Activated T-cell treated with anti-CD3 and anti-CD28 coated beads, Interleukin-2, amount 50 U/mL, for 1 hour (primary cell): ENCODE measurements at places on chromosomes 16 and 17.
A peak's percentile ranks its signal among the peaks of the same experiment; 100 is the strongest.

DNA sequence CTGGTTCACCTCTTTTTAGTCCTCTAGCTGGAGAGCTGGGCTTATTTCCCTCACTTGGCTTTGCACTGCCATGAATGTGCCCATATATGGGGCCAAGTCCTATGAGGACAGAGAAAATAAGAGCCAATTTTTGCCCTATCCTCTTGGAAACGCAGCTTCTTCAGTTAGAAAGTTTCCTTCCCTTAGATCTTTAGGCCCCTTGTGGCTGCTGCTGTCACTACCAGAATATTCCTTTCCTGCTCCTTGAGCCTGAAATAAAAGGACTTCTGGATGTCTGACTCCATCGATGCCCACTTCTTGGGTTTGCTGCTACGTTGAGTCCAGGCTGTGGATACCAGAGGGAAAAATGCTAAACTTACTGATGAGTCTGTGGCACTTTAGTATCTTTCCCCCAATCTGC, 487.1 kb downstream of the GRIN2A start:
- no peak for DNase-seq

- DNase-seq, result no peak
These were observed 26.0 kb downstream of the C16orf74 start for GRCh38 chr16:85724936-85725335.

- DNase-seq, result peak; percentile 60
These were observed at the start of gene FOXC2 for GRCh38 chr16:86566601-86566965. Gene FOXC2, plus strand, starts transcription at chr16:86566829. Its CDS starts 507 bp downstream, at chr16:86567336.

GRCh38 chr17:74199306-74200092, 4.0 kb upstream of the RPL38 start:
- peak; percentile 71 for DNase-seq

- DNase-seq, result no peak
These were observed 251.6 kb downstream of the KCNJ2 start for GRCh38 chr17:70420861-70421445.

DNA sequence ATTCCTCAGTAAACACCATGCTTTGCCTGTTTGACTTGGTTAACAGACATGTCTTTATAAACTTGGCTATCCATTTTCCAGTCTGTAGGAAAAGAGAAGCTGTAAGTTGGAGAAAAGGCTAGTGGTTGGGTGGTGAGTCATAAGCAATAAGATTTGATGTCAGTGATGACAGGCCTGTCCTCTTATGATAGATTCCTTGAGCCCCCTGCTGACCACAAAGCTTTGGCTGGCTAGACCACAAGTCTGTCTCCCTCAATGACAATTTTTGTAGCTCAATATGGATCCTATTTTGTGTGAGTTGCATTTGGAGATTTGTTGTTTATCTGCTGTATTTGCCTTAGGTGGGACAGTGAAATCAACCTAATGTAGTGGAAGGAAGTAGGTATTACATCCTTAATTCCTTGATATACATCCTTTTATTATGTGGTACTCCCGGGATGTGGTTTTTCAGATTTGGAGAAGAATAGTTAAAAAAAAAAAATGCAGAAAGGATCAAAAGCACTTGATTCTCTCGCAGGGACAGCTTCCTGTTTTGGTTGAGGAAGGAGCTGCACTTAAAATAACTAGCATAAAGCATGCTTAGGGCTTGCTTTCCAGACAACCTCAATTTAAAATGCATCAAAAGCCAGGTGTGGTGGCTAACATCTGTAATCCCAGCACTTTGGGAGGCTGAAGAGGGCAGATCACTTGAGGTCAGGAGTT, 67.4 kb downstream of the SIAH1 start:
- DNase-seq, result no peak

GRCh38 chr17:60887614-60888028, 210.0 kb downstream of the BCAS3 start:
- DNase-seq, result no peak

DNA sequence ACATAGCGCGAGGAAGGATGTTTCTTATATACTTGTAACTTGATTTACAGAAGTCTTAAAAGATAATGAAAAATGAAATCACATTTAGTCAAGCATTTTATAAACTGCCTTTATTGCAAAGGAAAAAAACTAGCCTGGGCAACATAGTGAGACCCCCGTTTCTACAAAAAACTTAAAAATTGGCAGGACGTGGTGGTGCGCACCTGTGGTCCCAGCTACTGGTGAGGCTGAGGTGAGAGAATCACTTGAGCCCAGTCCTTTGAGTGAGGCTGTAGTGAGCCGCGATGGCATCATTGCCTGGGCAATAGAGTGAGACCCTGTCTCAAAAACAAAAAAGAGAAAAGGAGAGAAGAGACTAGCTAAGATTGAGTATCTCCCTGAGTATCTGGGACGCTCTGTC, 145.2 kb upstream of the CIBAR2 start:
- no peak for DNase-seq

DNA sequence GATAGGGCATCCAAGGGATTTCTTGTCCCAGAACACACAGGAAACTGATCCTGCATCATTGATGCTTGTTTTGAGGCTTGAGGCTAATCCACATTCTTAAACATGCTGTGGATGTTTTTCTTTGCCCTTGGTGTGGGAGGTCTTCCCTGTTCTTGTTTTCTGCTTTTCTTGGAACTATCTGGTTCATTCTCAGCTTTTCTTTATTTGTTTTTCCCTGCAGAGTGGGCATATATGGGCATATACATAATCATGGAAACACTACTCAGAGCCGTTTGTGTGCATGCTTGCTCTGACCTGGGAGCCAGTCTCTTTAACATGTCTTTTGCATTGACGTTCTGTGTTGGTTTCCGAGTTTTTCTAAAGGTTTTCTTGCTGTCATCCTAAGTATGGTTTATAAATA, 300.0 kb downstream of the SNX29 start:
- DNase-seq, result no peak

- DNase-seq, result no peak
These were observed 32.7 kb downstream of the DBNDD1 start for GRCh38 chr16:89986600-89986999.

DNA sequence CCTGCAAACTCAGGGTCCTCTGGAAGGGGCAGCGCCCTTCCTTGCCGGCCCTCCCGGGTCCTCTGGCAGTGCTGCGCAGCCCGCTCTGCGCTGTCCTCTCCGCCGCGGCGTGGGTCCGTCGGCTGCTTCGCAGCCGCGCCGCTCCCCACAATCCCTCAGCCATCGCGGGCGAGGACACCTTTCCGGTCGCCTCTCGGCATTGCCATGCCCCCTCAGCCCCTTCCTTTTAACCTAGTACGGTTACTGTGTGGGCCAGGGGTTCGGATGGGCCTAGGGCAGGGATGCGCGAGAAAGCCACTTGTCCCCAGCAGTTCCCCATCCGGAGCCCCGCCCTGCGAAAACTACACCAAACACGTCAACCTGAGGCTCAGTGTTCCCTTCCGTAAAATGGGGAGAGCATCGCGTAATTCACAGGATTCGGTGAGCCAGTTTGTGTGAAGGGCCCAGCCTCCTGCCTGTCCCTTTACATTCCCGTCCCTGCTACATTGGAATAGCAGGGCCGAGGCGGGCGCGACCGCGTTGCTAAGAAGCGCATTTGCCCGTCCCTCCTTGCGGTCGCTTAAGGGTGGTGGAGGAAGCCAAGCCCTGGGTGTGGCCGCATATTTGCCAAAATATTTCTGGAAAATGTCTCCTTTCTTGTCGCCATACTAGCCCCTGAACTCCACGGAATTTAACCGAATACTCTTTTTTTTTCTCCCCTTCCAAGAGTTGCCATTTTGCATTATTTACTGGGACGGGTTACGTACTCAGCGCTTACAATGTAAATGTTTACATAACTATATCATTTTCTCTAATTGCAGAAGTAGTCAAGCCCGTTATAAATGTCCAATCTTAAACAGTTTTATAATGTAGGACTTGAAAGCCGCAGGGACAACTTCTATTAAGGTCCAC, 13.2 kb downstream of the COPZ2 start:
- peak; percentile 53 for DNase-seq

DNA sequence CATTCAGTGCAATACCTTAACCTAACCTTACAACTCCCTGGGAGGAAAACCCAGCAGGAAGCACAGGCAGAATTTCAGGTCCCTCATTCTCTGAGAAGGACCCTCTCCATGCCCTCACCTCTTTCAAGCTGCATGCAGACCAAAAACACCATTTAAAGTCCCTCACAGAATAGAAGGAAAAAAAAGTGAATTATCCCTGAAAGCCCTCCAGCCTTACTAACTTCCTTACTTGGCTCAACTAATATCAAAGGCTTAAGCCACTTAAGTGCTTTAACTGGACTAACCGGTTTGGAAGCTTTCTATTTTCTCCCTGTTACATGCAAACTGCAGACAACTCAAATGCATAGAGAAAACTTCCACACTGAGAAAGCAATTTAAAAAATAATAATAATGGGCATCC, 60.5 kb downstream of the ADAMTS18 start:
- DNase-seq, result no peak

- no peak for DNase-seq
These were observed 1.1 kb upstream of the P2RX5 start for GRCh38 chr17:3697103-3697476.

GRCh38 chr17:65277576-65277975, 140.4 kb downstream of the RGS9 start:
- DNase-seq, result no peak

DNA sequence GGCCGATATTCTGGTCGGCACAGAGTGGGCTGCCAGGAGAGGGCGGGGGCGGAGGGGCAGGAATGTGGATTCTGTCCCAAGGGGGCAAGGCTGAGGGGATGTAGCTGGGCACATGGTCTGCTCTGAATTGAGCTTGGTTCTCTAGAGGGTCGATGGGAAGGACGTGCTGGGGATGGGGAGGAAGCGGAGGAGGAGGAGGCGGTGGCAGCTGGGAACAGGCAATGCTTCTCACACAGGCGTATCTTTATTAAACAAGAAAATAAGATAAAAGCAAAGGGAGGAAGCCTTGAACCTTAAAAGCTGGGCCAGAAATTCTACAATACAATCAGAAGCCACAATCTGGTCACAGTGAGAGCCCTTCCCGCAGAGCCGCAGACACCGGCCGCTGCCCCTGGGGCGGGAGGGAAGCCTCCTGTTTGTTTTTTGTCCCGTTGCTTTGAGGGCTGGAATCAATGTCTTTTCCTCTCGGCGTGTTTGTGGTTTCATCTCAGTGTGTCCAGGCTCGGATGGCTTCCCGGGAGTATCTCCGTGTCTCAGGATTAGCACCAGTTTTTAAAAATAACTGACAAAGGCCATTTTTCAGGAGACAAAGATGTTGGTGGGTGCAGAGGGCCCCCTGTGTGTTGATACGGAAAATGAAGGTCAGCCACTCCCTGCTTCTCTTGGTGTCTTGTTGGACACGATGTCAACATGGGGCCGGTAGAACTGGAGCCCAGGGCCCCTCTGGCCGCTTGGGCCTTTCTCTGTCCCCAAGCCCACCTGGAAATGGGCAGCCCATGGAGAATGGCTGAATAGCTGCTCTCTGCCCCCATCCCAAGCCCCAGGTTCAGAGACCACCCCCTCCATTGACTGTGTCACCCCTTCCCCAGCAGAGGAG, 12.3 kb upstream of the SLC7A5 start:
- DNase-seq, result no peak

DNA sequence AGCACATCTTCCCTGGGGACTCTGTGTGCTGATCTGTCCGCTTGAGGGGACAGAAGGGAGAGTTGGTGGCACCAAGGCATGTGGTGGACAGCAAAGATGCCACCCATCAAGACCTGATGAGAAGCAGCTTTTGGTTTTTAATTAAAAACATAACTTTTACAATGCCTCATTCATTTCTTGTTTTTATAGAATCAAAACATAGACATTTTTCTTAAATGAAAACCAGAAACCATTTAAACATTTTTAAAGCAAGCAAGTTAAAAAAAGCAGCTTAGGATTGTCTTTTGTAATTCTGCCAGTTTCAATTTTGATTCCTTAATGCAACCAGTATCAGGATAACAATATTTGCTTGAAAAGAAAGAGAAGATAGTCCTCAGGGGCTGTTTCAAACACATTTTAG, 123.7 kb upstream of the AXIN2 start:
- DNase-seq, result no peak

GRCh38 chr17:56269556-56270389, 116.5 kb downstream of the ANKFN1 start:
- DNase-seq, result no peak

DNA sequence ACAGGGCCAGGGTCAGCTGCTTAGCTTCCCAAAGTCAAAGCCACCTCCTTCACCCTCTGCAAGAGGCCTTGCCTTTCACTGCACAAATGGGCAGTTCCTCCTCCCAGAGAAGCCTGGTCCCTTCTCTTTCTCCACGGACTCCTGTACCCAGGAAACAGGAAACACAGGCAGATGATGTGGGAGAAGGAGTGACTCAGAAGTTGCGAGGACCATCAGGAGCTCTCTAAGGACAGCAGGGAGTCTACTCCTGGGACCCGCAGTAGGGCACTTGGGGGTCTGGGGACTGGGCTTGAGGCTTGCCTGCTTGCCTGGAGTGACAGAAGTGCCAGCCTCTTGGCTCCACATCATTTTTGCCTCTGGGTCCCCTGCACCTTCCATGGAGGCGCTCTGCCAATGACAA, 47.4 kb upstream of the KSR1 start:
- DNase-seq, result no peak

- DNase-seq, result no peak
These were observed 121.1 kb downstream of the AIPL1 start for GRCh38 chr17:6313835-6314234.

DNA sequence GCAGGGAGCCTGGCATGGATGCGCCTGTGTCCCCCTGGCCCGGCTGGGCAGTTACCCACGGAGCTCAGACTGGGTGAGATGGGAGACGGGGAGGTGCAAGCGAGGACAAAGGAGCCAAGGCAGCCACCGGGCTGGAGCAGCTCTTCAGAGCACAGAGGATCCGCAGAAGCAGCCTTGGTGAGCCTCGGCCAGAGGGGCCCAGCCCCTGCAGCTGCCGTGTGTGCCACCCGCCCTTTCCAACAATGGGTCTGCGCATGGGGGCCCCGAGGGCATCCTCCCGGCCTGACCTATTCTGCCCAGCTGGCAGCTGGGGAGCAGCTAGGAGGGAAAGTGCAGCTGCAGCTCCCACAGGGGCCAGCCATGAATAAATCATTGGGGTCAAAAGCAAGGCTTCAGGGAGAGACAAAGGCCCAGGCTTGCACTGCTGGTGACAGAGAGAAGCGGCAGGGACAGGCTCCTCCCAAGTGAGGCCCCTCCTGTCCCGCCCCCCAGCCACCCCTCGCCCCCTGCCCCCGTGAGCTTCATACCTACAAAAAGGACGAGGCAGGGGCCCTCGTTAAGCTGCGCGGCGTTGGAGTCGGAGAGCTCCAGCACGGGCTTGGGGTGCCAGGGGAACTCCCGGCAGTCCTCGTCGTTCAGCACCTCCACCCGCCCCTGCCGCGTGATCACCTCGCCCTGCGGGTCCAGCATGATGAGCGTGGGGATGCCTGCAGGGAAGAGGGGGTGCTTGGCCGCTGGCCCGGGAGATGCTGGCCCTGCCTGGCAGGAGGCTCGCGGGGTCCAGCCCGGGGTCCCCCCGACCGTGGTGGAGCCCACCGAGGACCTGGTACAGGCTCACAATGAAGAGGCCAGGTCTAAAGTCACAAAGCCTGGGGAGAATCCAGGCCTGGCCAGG, 22.6 kb downstream of the MRM3 start:
- DNase-seq, result no peak

GRCh38 chr16:8854298-8854948, 14.4 kb downstream of the CARHSP1 start:
- no peak for DNase-seq

GRCh38 chr16:66474750-66475199, 47.7 kb downstream of the BEAN1 start:
- DNase-seq, result peak; percentile 33

- no peak for DNase-seq
These were observed 35.2 kb downstream of the USP7 start for GRCh38 chr16:8928467-8928957.

GRCh38 chr17:48513097-48513496, 17.7 kb downstream of the HOXB1 start:
- no peak for DNase-seq
